Putamen (tissue), 1 donor: ENCODE measurements at places on chromosomes 5 and 9.
A peak's percentile ranks its signal among the peaks of the same experiment; 100 is the strongest.

GRCh38 chr9:122297512-122297911, 32.8 kb downstream of the MRRF start:
- no peak for DNase-seq

- DNase-seq, result no peak
These were observed 46.0 kb downstream of the CDO1 start for GRCh38 chr5:115770466-115770865.

DNA sequence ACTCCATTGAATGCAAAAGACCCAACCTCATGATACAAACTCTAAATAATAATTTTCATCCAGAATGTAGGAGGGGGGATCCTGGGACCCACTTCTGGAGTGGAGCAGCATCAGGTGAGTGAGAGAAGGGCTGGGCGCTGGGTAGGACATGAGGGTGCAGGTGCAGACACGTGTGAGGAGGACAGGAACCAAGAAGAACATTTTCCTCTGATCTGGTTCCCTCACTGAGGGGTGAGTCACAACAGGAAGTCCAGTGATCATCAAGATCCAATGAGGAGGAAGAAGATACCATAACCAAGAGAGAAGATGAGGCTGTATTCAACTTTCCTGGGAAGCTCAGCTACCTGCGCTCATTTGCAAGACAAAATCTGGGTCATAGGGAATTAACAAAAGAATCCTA, 57.4 kb downstream of the SFXN1 start:
- DNase-seq, result no peak

- no peak for DNase-seq
These were observed 1.2 kb downstream of the ENTREP1 start for GRCh38 chr9:69326261-69326660.

DNA sequence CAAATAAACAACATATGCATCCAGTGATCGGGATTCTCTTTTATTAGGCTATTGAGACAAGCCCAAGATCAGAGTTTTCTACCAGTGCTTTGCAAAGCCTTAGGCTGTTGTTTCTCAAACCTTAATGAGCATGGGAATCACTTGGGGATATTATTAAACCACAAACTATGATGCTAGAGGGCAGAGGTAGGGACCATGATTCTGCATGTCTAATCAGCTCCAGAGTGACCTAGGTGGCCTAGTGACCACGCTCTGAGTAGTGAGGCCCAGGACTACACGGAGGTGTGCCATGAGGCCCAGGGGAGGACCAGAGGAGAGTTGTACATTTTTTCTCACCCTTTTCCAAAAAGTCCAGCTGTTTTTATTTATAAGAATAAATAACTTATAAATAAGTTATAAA, 298.5 kb upstream of the TLE4 start:
- DNase-seq, result no peak

DNA sequence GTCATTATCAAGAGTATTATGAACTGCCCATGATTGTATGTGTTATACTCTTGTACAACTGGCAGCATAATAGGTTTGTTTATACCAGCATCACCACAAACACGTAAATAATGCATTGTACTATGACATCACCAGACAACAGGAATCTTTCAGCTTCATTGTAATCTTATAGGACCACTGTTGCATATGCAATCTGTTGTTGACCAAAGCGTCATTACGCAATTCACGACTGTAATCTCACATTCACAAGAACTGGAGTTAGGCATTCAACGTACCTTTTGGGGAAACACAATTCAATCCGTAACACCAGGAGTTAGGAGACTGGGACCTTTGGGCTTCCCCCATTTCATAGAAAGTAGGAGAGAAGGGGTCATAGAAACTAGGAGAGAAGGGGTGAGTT, 20.4 kb upstream of the ARSI start:
- DNase-seq, result no peak

DNA sequence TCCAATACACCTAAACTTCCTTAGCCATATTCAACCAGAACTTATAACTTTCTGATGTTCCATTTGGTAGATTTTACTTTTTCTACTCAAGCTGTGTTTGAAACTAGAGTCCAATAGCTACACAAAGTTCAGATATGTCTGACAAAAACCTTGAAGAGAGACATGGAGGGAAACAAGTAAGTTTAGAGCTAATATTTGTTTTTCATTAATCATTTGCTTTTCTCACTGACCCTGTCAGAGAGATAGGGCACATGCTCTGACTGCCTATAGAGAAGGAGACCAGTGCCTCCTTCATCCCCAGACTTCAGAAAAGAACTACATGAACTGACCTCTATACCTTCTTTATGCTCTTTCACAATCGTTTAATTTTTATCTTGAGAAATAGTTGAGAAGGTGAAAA, 157.0 kb upstream of the PPP1R2B start:
- DNase-seq, result no peak

DNA sequence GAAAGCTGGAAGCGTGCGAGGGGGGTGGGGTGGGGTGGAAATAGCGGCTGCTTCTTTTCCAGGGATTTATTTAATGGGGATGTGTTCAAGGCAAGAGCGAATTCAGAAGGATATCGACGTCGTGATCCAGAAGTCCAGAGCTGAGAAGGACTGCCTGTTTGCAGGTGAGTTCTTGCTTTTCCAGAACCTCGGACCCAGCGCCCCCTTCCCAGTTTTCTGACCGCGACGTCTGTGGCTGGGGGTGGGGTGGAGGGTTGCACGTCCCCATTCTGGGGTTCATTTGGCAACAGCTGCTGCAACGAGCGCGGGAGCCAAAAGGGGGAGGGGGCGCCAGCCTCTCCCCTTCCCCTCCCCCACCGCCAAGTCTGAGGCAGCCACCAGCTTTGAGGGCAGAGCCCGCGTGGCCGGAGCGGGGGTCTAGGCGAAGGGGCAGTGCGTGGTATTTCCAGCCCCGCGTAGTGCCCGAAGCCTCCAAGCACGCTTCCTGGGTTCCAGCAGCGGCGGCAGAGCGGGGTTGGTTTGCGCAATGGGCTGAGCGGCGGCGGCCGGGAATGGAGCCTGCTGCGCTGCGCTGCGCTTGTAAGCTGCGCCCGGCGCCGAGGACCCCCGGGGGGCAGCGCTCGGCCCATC, 701 bp downstream of the PARP8 start:
- peak; percentile 11 for DNase-seq

DNA sequence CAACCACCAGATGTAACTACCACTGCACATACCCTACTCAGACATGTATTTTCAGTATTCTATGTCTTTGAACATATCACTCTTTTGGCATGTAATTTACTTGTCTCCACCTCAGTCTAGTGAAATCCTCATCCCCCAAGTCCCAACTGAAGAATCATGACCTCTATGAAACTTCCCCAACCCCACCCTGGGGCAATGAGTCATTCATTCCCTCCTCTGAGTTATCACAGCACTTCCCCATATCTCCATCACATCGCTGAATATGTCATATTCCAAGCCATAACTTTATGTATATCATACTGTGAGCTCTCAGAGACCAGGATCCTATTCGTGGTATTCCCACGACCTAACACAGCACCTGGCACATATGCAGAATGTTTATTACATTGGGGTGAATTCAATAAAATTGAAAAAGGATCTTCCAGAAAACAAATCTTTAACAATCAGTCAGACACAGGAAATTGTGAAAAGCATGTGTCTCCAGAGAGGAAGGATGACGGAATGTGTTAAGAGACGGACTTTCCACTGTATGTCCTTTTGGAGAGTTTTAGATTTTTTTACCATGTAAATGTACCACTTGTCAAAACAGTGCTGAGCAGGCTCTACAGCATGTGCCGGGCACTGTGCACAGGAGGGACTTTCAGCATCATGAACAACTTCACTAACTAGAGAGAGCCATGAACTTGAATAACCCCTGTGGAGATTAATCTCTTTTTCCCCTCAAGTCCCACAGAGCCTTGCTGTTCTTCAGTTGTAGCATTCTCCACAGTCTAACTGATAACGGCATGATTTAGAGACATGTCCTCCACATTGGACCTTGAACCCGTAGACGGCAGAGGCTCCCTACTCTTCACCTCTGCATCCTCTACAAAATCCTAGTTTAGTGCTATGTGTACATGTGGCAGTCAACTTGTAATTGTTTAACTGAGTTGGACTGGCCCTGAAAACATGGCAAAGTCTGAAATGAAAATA, 213.5 kb downstream of the GLIS3 start:
- DNase-seq, result no peak

GRCh38 chr5:179495906-179496455, 54.4 kb upstream of the RUFY1 start:
- DNase-seq, result no peak

- no peak for DNase-seq
These were observed 311.0 kb downstream of the TMEM167A start for GRCh38 chr5:82766206-82766605.
